ENCODE measurements at places on chromosomes 3 and 15.

GRCh38 chr3:30286811-30287210 is 319.6 kb upstream of the TGFBR2 start:
- H3K27me3 ChIP-seq = no peaks in the 10 kb centered on the region
- peaks cover 22% of the 10 kb centered on the region for H3K4me1 ChIP-seq
- no peaks in the 10 kb centered on the region for H3K36me3 ChIP-seq
- no peak overlapping the region for H3K27ac ChIP-seq
- no peak overlapping the region for H3K4me3 ChIP-seq

- no peaks in the 10 kb centered on the region for H3K27me3 ChIP-seq
- H3K4me3 ChIP-seq = no peak overlapping the region
- no peaks in the 10 kb centered on the region for H3K4me1 ChIP-seq
- H3K36me3 ChIP-seq = peaks cover 9% of the 10 kb centered on the region
- DNase-seq = no peak
- no peak overlapping the region for H3K27ac ChIP-seq
Observed at GRCh38 chr3:2929574-2929973, 180.6 kb downstream of the IL5RA start.

GRCh38 chr3:39262846-39263245 is 17.0 kb downstream of the CX3CR1 start:
- no peak overlapping the region for H3K27ac ChIP-seq
- peaks cover 7% of the 10 kb centered on the region for H3K4me1 ChIP-seq
- DNase-seq = no peak
- peaks cover 3% of the 10 kb centered on the region for H3K27me3 ChIP-seq
- H3K4me3 ChIP-seq = no peak overlapping the region

DNA sequence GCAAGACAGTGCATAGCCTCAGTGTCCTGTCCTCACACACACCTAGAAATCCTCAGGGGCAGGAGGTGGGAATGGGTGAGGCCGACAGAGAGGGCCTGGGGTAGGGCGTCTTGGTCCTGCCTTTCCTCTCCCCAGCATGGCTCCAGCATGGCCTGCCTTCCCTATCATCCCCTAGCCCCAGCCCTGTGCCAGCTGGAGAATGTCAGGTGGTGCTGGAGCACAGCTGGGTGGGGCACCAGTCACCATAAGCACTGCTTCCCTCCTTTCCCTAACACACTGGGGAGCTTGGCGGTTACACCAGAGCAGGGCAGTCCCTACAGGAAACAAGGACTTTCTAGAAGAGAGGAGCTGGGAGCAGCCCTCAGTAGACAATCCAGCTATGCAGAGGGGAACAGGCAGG is 236.8 kb downstream of the KLF13 start:
- DNase-seq = no peak
- H3K4me3 ChIP-seq = no peak overlapping the region
- H3K4me1 ChIP-seq = no peaks in the 10 kb centered on the region
- H3K27me3 ChIP-seq = peaks cover 1% of the 10 kb centered on the region
- no peaks in the 10 kb centered on the region for H3K36me3 ChIP-seq

DNA sequence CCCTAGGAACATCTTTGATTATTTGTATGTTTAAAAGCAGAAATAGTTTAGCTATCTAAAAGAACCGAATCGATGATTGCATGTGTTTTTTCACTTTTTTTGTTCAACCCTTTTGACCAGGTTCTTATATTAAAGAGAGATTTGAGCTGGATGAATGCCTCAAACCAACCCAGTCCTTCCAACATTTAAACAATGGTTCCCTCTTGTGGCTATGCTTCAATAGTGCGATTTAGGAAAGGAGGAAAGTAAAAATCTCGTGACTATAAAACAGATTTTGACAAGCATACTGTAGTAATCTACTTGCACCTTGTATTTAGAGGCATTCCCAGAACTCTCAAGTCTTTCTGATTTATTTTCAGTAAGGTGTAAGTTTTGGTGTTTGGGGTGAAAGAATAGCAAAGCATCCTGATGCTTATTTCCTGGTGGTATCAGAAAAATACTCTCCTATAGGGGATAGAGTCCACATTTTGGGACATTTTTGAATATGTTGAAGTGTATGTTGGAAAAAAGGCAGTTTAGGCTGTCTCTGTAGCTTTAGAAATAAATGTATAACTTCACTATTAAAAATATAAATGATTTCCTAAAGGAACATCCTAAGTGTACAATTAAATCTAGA is 159.6 kb upstream of the KCNH8 start:
- H3K36me3 ChIP-seq = no peaks in the 10 kb centered on the region
- H3K4me3 ChIP-seq = no peak overlapping the region
- no peaks in the 10 kb centered on the region for H3K4me1 ChIP-seq
- DNase-seq = peak; percentile 9

DNA sequence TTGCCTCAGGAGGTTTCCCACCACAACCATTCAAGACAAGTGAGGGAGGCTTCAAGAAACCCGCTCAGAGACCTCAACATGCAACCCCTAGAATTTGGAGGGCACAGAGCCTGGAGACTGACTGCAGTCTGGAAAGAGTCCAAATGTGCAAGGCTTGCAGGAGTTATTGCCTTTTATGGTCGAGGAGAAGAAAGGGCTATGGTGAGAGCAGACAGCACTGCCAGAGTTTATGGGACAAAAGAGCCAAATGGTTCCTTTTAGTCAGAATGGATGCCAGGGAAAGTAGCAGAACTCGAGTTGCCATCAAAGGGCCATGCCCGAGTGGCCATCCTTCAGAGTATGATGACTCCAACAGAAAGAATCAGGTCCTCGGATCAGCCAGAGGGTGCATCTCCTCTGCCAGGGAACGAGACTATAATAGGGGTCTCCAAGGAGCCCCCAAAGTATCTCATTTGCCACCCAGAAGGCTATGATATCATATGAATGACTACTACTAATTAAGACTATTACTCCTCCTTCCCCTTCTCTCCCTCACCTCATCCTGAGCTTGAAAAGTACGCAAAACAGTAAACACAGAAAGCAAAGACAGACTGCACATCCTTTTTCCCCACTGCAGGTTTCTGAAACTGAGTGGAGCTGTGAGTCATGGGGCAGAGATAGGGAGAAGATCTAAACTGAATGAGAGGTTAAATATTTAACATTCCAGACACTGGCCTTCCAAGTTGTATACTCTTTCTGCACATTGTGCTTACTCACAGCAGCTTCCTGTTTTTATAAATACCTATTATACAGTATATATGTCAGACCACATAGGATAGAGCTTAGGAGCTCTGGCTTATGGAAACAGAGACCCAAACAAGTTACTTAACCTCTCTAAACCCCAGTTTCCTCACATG is 33.9 kb upstream of the TMCO5A start:
- H3K27ac ChIP-seq = no peak overlapping the region
- H3K36me3 ChIP-seq = no peaks in the 10 kb centered on the region
- no peak overlapping the region for H3K4me3 ChIP-seq
- DNase-seq = no peak

GRCh38 chr3:105862217-105862616 is 6.6 kb downstream of the CBLB start:
- H3K27me3 ChIP-seq = peaks cover 1% of the 10 kb centered on the region
- H3K4me3 ChIP-seq = no peak overlapping the region
- H3K27ac ChIP-seq = no peak overlapping the region

- no peak for DNase-seq
- no peaks in the 10 kb centered on the region for H3K4me1 ChIP-seq
- H3K27me3 ChIP-seq = peaks cover 1% of the 10 kb centered on the region
- H3K4me3 ChIP-seq = no peak overlapping the region
Observed at GRCh38 chr3:167520266-167521005, 46.6 kb upstream of the SERPINI2 start.

DNA sequence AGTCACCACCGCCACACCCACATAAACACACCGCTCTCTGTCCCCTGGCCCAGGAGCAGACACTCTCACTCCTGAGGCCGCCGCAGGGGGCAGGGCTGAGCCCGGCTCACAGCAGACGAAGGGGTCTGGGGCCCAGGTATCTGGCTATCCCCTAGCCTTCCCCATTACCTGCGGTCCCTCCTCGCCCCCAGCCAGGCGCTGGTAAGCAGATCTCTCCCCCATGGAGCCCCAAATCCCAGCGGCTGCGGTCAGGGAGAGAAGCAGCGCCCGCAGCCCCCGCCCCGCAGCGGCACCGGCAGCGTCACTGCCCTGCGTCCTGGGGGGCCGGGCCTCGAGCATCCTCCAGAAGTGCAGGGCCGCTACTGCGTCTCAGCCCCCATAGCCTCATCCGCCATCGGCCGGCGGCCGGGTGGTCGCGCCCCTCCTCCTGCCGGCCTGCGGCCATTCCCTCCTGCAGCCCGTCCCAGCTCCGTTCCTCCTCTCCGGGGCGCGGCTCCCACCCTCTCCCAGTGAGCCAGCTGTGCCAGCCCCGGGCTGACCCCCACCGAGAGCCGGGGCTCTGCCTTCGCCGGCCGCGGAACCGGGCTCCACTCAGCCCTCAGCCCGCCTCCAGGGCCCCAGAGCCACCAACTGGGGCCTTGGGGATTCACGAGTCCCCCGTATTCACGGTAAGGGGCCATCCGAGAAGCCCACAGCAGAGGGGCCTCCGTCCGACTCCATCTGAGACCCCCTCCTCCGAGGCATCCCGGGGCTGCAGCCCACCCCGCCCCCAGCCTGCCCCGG is 13.1 kb downstream of the TNK2 start:
- H3K36me3 ChIP-seq = peaks cover 7% of the 10 kb centered on the region
- H3K27ac ChIP-seq = peak overlapping the region; percentile 90
- DNase-seq = peak; percentile 64
- peaks cover 17% of the 10 kb centered on the region for H3K27me3 ChIP-seq
- peak overlapping the region; percentile 94 for H3K4me3 ChIP-seq

DNA sequence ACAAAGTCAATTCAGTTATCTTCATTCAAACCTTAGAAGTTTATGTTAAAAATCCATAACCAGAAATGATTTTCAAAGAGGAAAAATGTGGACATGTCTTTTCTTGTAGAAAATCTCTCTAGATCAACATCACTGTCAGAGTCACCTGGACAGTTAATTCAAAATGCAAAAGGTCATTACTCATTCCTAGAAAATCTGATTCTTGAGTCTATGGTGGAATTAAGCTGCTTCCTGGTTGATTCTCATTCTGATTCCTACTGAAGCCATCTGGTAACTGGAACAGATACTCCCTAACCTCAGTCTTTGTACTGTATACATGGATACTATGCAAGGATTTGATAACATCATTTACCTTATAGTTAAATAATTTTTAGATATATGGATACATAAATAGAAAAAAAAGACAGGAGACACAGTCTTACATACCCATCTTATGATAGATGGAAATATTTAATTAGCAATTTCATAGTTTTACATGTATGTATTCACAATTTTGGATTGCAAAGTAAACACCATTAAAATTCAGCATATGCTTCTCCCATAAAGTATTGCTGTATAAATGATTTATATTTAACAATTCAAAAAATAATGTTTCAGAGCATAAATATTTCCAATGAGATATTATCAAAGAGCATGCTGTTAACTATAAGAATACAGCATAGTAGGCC is 693.2 kb upstream of the CCDC54 start:
- DNase-seq = no peak
- no peak overlapping the region for H3K4me3 ChIP-seq
- H3K27ac ChIP-seq = no peak overlapping the region
- no peaks in the 10 kb centered on the region for H3K4me1 ChIP-seq
- H3K27me3 ChIP-seq = no peaks in the 10 kb centered on the region

DNA sequence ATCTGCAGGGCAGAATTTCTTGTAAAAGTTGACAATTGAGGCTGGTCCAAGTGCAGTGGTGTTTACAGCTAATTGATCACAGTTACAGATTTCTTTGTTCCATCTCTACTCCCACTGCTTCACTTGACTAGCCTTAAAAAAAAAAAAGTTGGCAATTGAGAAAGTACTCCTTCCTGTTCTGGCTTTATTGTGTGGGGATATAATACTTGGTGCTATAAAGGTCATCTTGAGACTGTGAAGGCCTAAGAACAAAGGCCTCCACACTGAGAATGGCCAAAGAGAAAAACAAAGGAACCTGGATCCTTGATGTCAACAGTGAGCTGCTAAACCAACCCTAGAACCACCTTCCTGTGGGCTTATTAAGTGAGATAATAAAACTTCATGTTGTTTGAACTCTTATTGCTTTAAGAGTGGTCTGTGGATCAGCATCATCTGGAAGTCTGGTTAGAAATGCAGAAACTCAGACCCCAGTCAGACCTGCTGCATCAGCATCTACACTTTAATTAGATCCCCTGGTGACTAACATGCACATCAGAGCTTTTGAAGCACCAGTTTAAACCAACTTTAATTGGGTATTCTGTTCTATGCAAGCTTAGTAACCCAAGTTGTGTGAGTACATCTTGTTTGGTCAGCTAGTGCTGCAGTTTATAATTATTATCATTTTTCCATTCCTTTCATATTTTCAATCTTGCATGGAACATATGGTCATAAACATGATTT is 55.2 kb downstream of the TMOD3 start:
- H3K27me3 ChIP-seq = no peaks in the 10 kb centered on the region
- H3K4me3 ChIP-seq = no peak overlapping the region
- no peak for DNase-seq
- no peaks in the 10 kb centered on the region for H3K4me1 ChIP-seq
- H3K36me3 ChIP-seq = peaks cover 12% of the 10 kb centered on the region

DNA sequence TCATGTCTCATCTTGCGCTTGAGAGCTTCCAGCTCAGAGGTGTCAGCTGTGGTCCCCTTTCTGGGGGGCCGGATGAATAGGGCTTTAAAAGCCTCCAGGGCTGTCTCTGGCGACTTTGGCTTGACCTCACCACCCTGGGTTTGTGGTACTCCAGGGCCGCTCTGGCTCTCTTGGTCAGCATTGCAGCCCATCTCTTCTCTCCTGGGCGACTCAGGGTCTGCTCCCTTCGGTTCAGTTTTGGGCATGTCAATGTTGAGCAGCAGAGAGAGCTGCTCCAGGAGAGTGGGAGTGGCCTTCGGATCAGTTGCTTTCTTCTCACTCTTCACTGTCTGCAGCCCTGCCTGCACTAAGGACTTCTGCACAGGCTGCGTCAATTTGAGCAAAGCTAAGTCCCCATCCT is 127.9 kb downstream of the FMN1 start:
- no peak for DNase-seq
- peaks cover 13% of the 10 kb centered on the region for H3K4me1 ChIP-seq
- H3K27ac ChIP-seq = no peak overlapping the region
- H3K4me3 ChIP-seq = no peak overlapping the region

DNA sequence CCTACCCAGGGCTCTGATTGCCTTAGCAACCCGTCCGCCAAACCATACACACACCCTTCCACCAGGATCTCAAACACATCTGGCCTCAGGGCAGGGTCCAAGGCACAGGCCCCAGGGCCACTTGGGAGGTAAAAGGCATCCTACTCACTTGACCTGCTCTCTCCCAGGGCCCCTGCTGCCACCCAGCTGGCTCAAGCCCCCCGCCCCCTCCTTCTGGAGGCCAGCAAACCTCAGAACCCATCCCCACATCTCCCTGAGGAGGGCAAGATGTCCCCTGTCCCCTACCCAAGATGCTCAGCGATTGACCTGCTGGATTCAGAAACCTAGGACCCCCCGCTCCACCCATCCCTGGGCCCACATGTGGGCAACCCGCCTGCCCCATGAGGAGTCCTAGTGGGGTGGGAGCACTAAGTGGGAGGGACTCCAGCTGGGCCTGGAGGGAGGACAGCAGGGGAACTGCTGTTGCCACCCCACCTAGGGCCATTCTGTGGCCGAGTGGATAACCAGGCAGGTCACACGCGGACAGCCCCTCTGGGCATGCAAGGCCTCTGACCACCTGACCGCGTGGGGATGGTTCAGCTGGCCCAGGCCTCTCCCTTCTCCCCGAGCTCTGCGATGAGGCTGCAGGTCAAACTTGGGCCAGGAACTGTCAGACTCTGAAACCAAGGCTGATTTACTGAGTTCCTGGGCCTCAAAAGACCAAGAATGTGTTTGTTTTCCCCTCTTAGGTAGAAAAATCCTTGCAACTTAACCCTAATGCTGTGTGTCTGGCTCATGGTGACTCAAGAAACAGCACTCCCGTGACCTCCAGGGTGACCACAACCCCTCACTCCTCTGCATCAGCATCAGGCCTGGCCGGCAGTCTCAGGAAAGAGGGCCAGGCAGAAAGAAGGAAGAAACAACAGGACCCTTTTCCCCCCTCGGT is 4.2 kb downstream of the MFGE8 start:
- H3K4me1 ChIP-seq = peaks cover 22% of the 10 kb centered on the region
- no peak for DNase-seq
- H3K4me3 ChIP-seq = peak overlapping the region; percentile 59

Data from endothelial cell (in vitro differentiated cells).